ENCODE measurements at places on chromosomes 2 and 18. TPM values are rescaled to one million over a fixed set of nuclear protein-coding genes. Genes with fewer than 3 reads are reported as not detected.

Gene PLGLB1
- total RNA-seq: not detected

Gene FMNL2
- total RNA-seq: 46.5 TPM

Gene INHBB
- total RNA-seq: not detected

Gene UGT1A3
- total RNA-seq: 6.0 TPM

Gene FBXO36
- 0.42 TPM for total RNA-seq

Gene SF3B6
- 125 TPM for total RNA-seq

Gene CSRNP3
- total RNA-seq: 0.86 TPM

Gene SKOR2
- not detected for total RNA-seq

Gene IL37
- 2.0 TPM for total RNA-seq

Gene CXCR1
- not detected for total RNA-seq

All from Calu3 (cell line).